GM12891 (cell line): ENCODE measurements at places on chromosomes 13 and 19.

- no peak for DNase-seq
These were observed 490.4 kb downstream of the DIAPH3 start for GRCh38 chr13:59673286-59673685.

- no peak for DNase-seq
These were observed 14.9 kb downstream of the ARID3A start for GRCh38 chr19:940591-941291.

DNA sequence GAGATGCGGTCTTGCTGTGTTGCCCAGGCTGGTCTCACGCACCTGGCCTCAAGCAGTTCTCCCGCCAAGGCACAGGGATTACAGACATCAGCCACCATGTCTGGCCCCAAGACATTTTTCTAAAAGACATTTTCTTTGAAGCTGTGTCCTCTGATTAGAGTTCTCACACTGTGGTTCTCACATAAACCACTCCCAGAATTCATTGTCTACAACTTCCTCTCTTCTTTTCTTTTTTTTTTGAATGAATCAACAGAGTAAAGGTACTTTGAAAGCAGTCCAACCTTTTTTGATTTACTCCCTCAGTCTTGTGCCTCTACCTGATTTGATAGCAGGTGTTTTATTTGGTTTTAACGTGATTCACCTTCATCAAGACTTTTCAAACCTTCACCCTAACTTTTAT is 14.3 kb upstream of the SHD start:
- no peak for DNase-seq

DNA sequence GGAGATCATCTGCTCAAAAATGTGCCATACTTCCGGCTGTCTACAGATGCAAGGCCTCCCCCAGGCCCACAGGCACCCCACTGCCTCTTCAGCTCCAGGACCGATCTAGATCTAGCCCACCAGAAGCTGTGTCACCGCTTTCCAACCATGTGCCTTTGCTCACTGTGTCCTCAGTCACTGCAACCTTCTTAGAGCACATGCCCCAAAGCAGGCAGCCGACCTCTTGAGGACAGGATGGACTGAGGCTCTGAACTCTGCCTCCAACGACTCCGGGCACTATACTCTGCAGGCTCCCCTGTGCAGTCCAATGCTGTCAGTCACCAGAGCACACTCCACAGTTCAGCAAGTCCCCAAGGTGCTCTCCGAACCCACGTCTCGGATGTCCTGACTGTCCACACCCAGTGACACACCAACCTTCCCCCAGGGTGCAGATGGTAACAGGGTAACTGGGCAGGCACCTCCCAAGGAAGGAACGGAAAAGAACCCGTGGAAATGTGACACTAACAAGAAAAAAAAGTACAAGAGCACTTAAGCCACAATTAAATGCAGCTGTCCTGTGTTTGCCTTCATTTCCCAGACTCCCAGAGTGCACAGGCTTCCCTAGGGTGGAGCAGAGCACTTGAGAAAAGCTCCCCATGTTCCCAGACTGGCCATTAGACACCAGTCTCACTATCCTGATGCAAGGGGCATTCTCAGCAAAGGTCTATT is 4.8 kb downstream of the STK24 start:
- no peak for DNase-seq

- no peak for DNase-seq
These were observed 15.4 kb downstream of the BBC3 start for GRCh38 chr19:47215581-47215980.

DNA sequence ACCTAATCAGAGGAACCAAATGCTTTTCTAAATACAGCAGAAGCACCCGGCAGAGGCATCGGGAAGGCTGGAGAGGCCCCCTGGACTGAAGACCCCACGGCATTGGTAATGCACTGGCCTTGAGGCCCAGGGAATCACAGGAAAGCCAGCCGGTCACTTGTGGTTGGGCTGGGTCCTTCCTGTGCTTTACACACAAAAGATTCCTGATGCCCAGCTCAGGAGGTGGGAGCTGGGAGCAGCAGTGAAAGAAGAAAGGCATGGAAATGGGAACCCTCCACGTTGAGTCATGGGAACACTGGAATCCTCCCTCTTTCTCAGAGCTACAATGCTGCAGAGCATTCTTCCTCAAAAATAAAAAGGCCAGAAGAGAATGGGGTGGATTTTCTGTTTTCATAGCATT is 126.4 kb downstream of the TNFRSF19 start:
- DNase-seq: no peak

DNA sequence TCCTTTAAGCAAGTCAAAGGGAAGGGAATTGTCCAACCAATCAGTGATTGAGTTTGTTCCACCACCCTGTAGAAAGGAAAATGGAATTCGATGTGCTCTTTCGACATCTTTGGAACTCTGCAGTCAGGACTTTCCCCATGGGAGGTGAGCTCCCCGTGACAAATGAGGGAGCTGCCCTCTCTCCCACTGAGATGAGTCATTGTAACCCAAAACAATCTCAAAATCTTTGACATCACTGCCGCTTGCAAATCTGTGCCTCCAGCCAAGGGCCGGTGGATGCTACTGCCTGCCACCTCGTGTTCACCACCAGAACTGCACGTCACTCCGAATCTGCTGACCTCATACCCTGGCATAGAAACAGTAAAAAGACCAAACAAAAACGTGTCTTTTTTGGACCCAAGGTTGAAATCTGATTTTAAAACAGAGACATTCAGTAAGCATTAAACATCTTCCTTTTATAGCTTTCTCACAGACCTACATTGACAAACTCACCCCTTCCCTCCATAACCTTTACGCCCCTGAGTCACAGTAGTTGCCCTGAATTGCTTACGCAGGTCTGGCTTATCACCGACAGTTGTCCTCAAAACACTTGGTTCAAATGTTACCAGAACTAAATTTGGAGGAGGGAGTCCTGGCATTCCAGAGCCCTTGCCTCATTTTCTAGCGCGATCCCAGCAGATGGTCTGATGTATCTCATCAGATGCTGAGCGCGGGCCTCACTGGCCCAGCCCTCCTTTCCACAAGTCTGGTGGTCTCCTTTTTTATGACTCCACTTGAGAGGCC is 105.2 kb downstream of the COL4A2 start:
- DNase-seq: peak; percentile 72

DNA sequence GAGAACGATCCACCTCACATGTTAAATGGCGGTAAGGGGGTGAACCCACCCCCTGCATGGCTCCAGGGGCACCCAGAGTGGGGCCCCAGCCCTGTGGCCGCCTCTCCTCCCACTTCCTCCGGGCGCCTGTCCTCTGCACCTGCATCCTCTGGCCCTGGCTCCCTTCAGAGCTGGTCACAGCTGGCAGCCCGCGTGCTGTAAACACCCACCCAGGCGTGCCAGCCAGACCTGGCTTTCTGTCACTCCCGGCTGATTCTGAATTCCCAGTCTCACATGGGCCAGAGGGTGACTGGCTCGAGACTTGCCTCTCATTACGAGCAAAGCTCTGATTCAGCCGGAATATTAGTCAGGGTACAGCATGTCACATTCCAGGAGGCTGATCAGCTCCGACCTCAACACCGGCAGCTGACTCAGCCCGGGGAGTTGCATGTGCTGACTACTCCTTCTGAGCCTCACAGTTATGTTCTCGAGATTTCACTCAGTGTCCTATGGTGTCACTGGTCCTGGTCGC is 75.1 kb downstream of the GNG7 start:
- DNase-seq: no peak

DNA sequence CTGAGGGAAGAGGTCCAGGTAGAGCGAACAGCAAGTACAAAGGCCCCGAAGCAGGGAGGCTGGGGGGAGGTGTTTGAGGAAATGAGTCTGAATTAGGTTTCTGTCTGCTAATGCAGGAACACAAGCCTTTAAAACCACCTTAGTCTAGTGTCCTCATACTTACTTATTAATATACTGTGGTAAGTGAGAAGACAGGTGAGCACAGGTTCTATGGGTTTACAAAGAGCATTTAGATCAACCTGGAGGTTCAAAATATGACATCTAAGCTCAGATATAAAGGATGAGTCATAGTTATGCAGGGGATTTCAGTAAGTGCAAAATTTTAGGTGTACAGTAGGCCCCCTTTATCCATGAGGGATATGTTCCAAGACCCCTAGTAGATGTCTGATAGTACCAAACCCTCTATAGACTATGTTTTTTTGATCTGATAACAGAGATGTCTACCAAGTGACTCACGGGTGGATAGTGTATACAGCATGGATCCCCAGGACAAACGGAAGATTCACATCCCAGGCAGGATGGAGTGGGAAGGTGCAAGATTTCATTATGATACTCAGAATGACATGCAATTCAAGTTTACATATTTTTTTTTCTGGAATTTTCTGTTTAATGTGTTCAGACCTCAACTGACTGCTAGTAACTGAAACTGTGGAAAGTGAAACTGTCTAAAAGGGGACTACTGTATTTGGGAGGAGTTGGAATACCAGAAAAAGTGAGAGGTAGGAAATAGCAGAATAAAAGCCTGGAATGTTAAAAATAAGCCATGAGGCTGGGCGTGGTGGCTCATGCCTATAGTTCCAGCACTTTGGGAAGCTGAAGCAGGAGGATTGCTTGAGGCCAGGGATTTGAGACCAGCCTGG is 18.2 kb upstream of the MED4 start:
- no peak for DNase-seq

- no peak for DNase-seq
These were observed 184.1 kb downstream of the ZNF536 start for GRCh38 chr19:30556230-30556711.

DNA sequence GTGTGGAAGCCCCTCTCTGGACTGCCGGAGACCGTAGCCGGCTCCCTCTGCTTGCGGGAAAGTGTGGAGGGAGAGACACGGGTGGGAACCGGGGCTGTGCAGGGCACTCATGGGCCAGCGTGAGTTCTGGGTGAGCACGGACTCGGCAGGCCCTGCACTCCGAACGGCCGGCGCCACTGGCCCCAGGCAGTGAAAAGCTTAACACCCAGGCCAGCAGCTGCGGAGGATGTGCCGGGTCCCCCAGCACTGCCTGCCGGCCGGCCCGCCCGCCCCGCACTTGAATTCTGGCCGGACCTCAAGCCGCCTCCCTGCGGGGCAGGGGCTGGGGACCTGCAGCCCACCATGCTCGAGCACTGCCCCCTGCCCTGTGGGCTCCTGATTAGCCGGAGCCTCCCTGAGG is 147.0 kb downstream of the FGF9 start:
- no peak for DNase-seq

- no peak for DNase-seq
These were observed 5.5 kb downstream of the SLC35E1 start for GRCh38 chr19:16566702-16567101.

DNA sequence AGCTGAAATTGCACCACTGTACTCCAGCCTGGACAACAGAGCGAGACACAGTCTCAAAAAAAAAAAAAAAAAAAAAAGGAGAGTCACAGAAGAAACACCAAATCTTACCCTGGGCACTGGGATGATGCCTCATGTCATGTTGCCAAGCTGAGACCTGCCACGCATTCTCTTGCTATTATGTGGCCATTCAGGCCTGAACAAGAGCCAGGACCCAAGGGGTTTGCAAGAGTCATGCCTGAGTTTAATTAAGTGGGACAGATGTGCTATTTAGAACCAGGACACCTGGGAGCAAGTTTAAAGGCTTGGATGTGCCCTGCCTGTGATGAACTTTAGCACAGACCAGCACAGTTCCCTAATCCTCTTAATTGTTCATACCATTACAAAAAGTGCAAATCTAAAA is 9.8 kb downstream of the PNMA8A start:
- no peak for DNase-seq

DNA sequence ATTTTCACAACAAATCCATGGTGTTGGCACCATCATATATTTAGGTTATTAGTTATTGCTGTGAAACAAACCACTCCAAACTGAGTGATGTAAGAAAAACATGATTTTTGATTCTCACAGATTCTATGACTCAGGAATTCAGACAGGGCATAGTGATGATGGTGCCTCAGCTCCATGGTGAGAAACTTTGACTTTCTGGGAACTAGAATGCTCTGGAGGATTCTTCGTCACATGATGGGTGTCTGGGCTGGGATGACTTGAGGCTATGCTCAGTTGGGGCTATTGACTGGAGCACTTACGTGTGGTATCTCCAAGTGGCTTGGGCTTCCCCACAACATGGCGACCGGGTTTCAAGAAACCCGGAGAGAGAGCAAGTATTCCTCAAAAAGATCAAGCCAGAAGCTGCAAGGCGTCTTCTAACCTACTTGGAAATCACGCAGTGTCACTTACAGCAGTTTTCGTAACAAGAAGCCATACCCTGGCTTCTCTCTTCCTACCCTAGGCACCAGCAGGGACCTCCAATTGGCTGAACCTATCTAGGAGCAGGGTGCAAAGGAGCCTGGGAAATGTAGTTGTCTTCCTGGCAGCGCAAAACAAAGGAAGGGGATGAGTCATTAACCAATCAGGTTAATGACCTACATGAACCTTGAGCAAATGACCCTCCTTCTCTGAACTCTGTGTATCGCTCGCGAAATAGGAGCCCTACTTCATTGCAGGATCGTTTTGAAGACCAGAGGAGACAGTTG is 22.4 kb downstream of the VAV1 start:
- no peak for DNase-seq

DNA sequence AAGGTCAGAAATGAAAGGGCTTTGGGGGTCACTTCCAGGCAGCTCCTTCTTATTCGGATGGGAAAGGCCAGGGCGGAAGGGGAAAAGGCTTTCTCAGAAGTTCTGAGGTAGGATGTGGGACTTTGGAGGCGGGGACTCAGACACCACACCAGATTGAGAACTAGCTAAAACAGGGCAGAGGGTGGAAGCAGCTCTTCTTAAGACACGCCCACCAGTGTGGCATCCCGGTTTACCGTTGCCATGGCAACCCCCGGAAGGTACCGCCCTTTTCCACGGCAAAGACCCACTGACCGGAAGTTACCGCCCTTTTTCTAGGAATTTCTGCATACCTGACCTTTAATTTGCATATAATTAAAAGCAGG is 3.8 kb upstream of the LILRA5 start:
- DNase-seq: no peak

GRCh38 chr13:27790523-27790922 is 1.8 kb upstream of the GSX1 start:
- DNase-seq: no peak

- no peak for DNase-seq
These were observed 128.6 kb upstream of the PEG3 start for GRCh38 chr19:56969156-56969555.

DNA sequence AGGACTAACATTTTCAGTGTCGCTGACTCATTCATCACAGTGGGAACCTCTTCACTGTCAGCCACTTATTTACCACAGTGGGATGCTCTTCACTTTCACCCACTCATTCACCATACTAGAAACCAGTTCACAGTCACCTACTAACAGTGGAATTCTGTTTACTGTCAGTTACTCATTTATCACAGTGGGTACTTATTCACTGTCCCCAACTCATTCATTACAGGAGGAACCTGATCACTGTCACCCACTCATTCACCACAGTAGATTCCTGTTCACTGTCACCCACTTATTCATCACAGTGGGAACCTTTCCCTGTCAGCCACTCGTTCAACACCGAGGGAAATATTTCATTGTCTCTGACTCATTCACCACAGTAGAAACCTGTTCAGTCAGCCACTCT is 10.1 kb upstream of the ZNF85 start:
- no peak for DNase-seq

- DNase-seq: no peak
These were observed 457.6 kb upstream of the GPC6 start for GRCh38 chr13:92769046-92769445.

GRCh38 chr19:55197528-55197927 is 11.8 kb downstream of the PTPRH start:
- DNase-seq: no peak

- DNase-seq: no peak
These were observed 35.4 kb downstream of the KL start for GRCh38 chr13:33051632-33052031.

GRCh38 chr13:26561067-26561466 is 3.6 kb downstream of the WASF3 start:
- DNase-seq: no peak

- DNase-seq: no peak
These were observed at the start of gene FBXO17 for GRCh38 chr19:38975214-38975860. FBXO17 (minus strand) TSS chr19:38975742; CDS start chr19:38950319, 25,423 bp downstream.

- DNase-seq: no peak
These were observed 614.4 kb downstream of the KCTD12 start for GRCh38 chr13:76271728-76272232.
